ENCODE measurements at places on chromosomes 16 and 17.

DNA sequence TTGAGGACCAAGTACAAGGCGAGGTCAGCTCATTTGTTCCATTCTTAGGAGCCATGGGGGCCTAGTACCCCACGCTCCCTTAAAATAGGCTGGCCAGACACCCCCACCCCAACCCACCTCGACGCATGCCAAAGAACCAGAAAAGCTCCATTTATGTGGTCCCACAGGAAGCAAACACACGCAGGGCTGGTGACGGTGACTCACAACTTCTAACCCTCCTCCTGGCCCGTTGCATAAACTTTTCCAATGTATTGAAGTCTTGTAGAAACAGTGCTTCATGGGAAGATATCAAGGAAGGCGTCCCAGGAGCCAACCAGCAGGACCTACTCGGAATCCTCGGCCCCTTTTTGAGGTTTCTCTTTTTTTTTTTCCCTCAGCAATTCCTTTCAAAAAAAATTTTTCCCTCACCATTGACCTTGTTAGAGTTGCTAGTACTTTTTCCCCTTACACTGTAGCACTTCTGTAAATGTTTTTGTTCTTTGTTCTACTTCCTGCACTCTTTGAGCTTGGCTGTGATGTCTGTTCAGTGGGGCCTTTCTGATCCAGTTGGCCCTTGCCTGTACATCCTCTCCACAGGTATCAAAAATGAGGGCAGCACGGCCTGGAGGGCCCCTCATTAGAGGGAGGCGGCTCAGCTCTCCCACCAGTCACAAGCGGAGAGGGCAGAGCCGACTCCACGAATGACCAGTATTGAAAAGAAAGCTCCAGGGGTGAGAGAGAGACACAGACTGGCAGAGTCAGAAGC, 208.3 kb downstream of the RGS9 start:
- H3K27me3 ChIP-seq: no peaks in the 10 kb centered on the region
- no peaks in the 10 kb centered on the region for H3K36me3 ChIP-seq
- no peak overlapping the region for H3K4me3 ChIP-seq

DNA sequence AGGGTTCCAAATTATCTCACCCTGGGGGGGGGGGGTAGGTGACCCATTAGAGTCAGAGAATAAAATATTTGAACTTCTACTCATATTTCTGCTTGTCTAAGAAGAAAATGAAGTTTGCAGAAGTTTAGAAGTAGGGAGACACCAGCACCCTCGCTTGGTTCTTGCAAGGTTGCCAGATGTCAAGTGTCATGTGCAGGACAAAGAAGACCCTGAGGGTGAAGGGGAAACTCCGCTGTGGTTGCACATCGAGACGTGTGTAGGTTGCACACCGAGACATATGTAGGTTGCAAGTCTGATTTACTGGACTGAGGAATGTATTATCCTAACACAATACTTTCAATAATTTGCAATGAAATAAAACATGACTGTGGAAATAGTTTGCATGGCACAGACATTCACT, 42.4 kb upstream of the IRF8 start:
- no peaks in the 10 kb centered on the region for H3K36me3 ChIP-seq
- H3K27ac ChIP-seq: no peak overlapping the region
- H3K27me3 ChIP-seq: peaks cover 5% of the 10 kb centered on the region
- peaks cover 28% of the 10 kb centered on the region for H3K4me1 ChIP-seq
- no peak overlapping the region for H3K4me3 ChIP-seq

DNA sequence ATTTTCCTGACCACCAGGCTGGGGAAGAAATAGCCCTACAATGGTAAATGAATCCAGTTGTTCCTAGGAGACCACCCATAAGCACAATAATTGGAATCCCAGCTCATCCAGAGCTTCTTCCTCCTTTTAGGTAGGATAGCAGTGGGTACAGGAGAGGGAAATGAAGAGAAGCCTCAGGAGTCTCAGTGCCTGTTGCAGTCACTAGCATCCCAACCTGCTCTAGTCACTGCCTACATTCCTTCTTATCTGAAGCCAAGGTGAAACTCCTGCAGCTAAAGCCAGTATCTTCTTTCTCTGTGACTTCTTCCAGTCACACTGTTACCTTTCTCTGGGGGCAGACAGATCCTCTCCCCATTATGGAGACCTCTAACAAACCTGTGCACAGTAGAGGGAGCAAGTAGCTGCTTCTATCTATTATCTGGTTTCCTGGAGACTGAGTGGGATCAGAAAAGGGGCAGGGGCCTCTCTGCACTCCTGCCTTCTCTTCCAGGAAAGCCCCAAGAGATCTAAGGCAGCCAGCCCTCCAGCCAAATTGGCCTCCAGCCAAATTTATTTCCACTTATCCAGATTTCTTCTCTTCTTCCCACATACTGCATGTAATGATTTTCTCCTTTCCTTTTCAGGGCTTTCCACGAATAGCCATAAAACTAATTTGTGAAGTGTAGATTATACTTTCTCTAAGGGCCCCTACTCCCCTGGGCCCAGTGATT, 85.5 kb downstream of the SSH2 start:
- H3K27ac ChIP-seq: no peak overlapping the region
- no peaks in the 10 kb centered on the region for H3K36me3 ChIP-seq
- DNase-seq: no peak

DNA sequence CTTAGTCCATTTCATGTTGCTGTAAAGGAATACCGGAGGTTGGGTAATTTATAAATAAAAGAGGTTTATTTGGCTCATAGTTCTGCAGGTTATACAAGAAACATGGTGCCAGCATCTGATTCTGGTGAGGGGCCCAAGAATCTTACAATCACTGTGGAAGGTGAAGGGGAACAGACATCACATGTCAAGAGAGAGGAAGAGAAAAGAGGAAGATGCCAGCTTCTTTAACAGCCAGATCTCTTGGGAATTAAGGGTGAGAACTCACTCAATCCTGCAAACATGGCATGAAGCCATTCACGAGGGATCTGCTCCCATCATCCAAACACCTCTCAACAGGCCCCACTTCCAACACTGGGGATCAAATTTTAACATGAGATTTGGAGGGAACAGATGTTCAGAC, 49.5 kb downstream of the BMERB1 start:
- no peak for DNase-seq
- H3K27ac ChIP-seq: no peak overlapping the region
- H3K27me3 ChIP-seq: no peaks in the 10 kb centered on the region
- H3K36me3 ChIP-seq: no peaks in the 10 kb centered on the region

- peak; percentile 6 for DNase-seq
- no peak overlapping the region for H3K4me3 ChIP-seq
- no peaks in the 10 kb centered on the region for H3K36me3 ChIP-seq
- H3K4me1 ChIP-seq: no peaks in the 10 kb centered on the region
- H3K27me3 ChIP-seq: peaks cover 2% of the 10 kb centered on the region
These were observed 105.1 kb upstream of the SDK2 start for GRCh38 chr17:73749337-73749823.

- H3K36me3 ChIP-seq: no peaks in the 10 kb centered on the region
- H3K27ac ChIP-seq: no peak overlapping the region
- no peaks in the 10 kb centered on the region for H3K27me3 ChIP-seq
- no peaks in the 10 kb centered on the region for H3K4me1 ChIP-seq
- peak overlapping the region; percentile 28 for H3K4me3 ChIP-seq
These were observed 1.8 kb downstream of the MMP15 start for GRCh38 chr16:58027161-58027915.

- no peak for DNase-seq
- no peak overlapping the region for H3K4me3 ChIP-seq
- H3K27ac ChIP-seq: peak overlapping the region; percentile 80
- H3K36me3 ChIP-seq: no peaks in the 10 kb centered on the region
- H3K4me1 ChIP-seq: peaks cover 99% of the 10 kb centered on the region
- H3K27me3 ChIP-seq: no peaks in the 10 kb centered on the region
These were observed 56.4 kb upstream of the SLC25A19 start for GRCh38 chr17:75345514-75346167.

DNA sequence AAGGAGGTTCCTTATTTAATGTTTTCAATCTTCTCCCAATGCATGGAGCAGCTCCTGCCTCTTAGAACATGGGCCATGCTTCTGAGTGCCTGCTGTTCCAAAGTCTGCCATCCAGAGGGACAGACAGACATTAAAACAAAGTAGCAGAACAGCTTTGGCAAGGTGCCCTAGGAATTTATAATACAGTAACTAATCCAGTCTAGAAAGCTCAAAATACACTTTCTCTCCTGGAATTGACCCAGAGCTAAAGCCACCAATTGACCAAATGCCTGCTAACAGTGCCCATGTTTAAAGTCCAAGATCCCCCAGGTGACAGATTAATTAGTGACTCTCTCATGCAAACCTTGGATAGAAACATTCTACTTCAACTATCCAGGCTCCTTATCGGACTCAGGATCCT, 11.1 kb upstream of the CHRNE start:
- no peaks in the 10 kb centered on the region for H3K27me3 ChIP-seq
- DNase-seq: no peak
- no peak overlapping the region for H3K27ac ChIP-seq
- no peak overlapping the region for H3K4me3 ChIP-seq

All from common myeloid progenitor, CD34-positive (primary cell).